Lung microvascular endothelial cell (primary cell): ENCODE measurements at places on chromosomes 7 and 10. TPM values are rescaled to one million over a fixed set of nuclear protein-coding genes. Genes with fewer than 3 reads are reported as not detected.

OTUD1 gene
- 5.2 and 12.5 TPM in 2 replicates for total RNA-seq

ADAMTS14 gene
- total RNA-seq = not detected in 2 replicates

GPR22 gene
- total RNA-seq = not detected in 2 replicates

COMTD1 gene
- total RNA-seq = 13.9 and 16.5 TPM in 2 replicates

- DNase-seq = peak; percentile 43
Observed at GRCh38 chr7:119197877-119198527, 973.5 kb downstream of the ANKRD7 start.

- DNase-seq = no peak
Observed at GRCh38 chr7:148042935-148043631, 547.5 kb upstream of the C7orf33 start.

GRCh38 chr10:3783682-3784432 lies 1.2 kb downstream of the KLF6 start:
- DNase-seq = peak; percentile 58

GRCh38 chr10:47287365-47287802 lies 12.6 kb upstream of the GDF10 start:
- peak; percentile 23 for DNase-seq

DNA sequence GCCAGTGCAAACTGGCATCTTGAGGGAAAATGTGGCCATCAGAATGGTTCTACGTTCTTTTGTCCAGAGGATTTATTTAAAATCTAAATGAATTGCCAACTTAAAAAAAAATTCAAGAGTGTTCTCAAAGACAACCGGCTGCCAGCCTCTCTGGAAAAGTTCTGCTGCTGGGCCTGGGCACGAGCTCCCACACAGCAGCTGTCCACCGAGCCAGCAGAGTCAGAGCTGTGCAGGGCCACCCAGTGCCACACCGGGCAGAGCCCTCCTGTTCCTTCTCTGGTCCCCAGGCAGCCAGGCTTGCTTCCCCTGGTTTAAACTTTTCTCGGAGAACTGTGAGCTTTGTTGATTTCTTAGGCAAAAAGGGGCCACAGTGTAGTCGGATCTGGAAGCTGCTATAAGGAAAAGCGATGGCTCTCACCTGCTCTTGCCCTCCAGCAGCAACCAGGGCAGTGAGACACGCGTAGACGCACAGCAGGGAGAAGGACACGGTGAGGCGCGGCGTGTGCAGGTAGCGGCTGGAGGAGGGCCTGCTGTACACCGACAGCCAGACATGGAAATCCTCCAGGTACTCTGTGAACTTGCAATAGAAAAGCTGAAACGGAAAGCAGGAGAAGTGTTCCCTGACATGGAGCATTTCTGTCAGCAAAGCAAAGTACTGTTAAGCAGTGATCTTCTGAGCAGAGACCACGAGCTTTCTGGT lies 111.6 kb downstream of the PKD1L1 start:
- no peak for DNase-seq

GRCh38 chr10:107577221-107577620 lies 412.7 kb upstream of the SORCS1 start:
- no peak for DNase-seq
